Upper lobe of right lung (tissue), 1 donor: ENCODE measurements at places on chromosomes 7 and 10.

GRCh38 chr7:135334830-135335543 lies 101.3 kb downstream of the STRA8 start:
- DNase-seq = no peak

GRCh38 chr7:149060156-149060555 lies 30.4 kb downstream of the ZNF786 start:
- H3K27ac ChIP-seq = no peak overlapping the region
- no peak for DNase-seq

DNA sequence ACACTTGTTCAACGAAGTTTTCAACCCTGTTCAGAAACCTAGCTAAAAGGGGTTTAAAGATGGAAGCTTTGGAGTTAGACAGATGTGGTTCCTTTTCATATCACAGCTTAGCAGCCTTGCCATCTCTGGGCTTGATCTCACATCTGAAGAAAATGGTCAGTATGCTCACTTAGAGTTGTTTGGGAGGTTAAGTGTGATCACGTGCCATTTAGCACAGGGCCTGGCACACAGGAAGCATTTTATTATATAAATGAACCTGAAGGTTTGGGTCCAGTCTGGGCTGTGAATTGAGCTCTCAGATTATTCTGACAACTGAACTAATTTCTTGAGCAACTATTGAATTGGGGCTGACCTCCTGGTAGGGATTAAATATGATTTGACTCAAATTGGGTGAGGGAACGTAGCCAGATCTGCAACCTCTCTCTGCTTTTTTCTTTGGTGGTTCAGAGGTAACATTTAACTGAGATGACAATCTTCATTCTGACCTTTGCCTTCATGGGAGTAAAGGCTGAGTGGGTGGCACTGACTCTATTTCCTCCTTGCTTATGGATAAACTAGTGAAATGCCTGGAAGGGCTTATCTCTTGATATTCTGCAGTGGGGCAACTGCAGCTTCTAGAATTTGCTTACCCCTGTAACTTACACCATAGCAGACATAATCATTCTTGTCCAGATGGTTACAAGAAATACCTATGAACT lies 10.2 kb upstream of the HKDC1 start:
- H3K4me3 ChIP-seq = no peak overlapping the region
- H3K36me3 ChIP-seq = peaks cover 40% of the 10 kb centered on the region
- DNase-seq = no peak
- H3K27me3 ChIP-seq = no peaks in the 10 kb centered on the region
- H3K4me1 ChIP-seq = no peaks in the 10 kb centered on the region

DNA sequence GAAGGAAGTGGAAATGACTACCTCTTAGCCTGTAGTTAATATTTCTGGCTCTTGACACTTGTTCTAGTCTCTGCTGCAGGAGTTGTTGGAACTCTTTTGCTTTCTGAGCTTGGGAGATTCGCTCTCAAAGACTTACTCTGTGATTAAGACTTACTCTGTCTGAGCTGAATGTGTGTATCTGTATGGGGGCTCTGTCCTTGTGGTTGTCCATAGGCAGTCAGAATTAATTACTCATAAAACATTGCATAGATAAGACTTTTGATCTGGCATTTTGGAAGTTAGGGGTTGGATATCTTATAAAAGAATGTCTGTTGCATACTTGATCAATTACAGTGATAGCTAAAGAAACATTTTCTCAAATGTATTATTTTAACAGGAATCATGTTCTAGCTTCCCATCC lies 199.2 kb upstream of the KIAA1217 start:
- no peaks in the 10 kb centered on the region for H3K4me1 ChIP-seq
- no peaks in the 10 kb centered on the region for H3K36me3 ChIP-seq
- H3K27me3 ChIP-seq = no peaks in the 10 kb centered on the region
- no peak overlapping the region for H3K27ac ChIP-seq

DNA sequence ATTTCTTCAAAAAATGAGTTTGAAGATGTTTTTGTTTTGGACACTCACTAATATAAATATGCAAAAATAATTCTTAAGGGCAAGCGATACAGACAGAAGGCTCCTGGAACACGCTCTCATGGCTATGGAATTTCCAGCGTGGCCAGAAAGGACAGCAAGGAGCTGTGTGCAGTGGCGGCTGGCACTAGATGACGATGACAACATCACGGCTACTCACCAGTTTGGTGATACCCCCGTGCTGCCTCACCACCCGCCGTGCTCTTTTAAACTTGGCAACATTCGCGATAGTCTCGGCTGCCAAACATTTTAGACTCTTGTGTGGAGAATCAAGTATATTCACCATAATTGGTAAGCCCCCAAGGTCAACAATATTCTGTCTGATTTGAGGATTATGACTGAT lies 54.9 kb downstream of the ODAD2 start:
- H3K27ac ChIP-seq = no peak overlapping the region
- no peak overlapping the region for H3K4me3 ChIP-seq
- no peaks in the 10 kb centered on the region for H3K36me3 ChIP-seq
- no peaks in the 10 kb centered on the region for H3K4me1 ChIP-seq
- no peaks in the 10 kb centered on the region for H3K27me3 ChIP-seq

- H3K27me3 ChIP-seq = peaks cover 9% of the 10 kb centered on the region
- H3K27ac ChIP-seq = no peak overlapping the region
- no peaks in the 10 kb centered on the region for H3K4me1 ChIP-seq
These were observed 78.4 kb downstream of the CYP26A1 start for GRCh38 chr10:93152136-93152535.

DNA sequence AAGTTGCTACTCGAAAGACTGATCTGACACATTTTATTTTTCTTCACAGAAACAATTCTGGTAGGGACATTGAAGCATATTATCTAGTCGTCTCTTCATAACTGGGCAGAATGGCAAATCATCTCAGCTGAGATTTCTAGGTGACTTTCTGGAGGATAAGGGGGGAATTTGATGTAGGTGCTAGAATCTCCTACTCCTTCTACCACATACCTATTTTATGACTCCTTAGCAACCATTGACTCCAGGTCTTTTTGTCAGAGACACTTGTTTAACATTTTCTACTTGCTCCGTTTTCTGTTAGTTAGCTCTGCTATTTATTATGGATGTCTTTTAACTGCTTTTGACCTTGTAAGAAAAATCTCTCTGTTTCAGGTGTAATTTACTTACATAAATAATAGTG lies 380.9 kb upstream of the SEMA3C start:
- no peaks in the 10 kb centered on the region for H3K27me3 ChIP-seq
- H3K36me3 ChIP-seq = no peaks in the 10 kb centered on the region
- H3K4me3 ChIP-seq = no peak overlapping the region
- no peaks in the 10 kb centered on the region for H3K4me1 ChIP-seq

GRCh38 chr10:98391578-98391991 lies 23.4 kb downstream of the PYROXD2 start:
- H3K4me1 ChIP-seq = peaks cover 4% of the 10 kb centered on the region
- H3K4me3 ChIP-seq = no peak overlapping the region
- no peak for DNase-seq
- no peaks in the 10 kb centered on the region for H3K27me3 ChIP-seq
- no peak overlapping the region for H3K27ac ChIP-seq
- no peaks in the 10 kb centered on the region for H3K36me3 ChIP-seq

DNA sequence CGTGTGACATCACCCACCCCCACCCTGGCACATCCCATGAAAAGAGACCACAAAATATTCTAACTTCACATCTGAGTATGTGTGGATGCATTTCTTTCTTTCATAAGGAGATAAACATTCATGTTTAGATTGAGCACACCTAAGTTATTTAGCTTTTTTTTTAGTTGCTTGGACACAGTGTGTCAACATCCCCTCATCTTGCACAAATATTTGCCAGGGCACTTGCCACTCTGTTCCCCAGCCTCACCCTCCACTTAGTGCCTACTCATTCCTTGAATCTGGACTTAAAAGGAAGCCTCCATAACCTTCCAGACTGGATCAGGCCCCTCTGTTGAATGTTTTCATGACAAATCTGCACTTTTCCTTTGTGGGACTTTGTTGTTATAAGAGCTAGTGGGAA lies 338.9 kb upstream of the IGFBP3 start:
- no peak overlapping the region for H3K4me3 ChIP-seq
- no peaks in the 10 kb centered on the region for H3K4me1 ChIP-seq
- no peaks in the 10 kb centered on the region for H3K27me3 ChIP-seq
- no peak overlapping the region for H3K27ac ChIP-seq

DNA sequence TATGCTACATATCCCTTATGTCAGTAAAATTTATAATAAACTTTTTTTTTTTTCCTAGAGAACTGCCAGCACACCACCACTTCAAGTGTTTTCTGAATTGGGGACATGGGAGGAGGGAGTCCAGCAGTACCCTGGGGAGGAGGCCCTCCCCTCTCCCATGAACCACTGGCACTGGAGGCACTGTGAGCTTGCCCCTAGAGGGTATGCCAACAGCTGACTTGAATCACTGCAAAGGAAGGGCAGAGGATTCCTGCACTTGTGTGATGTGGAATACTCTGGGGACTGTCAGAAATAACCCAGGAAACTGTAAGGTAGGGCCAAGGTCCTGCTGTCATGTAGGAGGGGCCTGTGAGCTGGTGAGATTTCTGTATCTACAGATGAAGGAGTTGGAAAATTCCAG lies 8.5 kb upstream of the ARMS2 start:
- no peak for DNase-seq
- H3K36me3 ChIP-seq = no peaks in the 10 kb centered on the region
- H3K27me3 ChIP-seq = no peaks in the 10 kb centered on the region
- no peaks in the 10 kb centered on the region for H3K4me1 ChIP-seq

DNA sequence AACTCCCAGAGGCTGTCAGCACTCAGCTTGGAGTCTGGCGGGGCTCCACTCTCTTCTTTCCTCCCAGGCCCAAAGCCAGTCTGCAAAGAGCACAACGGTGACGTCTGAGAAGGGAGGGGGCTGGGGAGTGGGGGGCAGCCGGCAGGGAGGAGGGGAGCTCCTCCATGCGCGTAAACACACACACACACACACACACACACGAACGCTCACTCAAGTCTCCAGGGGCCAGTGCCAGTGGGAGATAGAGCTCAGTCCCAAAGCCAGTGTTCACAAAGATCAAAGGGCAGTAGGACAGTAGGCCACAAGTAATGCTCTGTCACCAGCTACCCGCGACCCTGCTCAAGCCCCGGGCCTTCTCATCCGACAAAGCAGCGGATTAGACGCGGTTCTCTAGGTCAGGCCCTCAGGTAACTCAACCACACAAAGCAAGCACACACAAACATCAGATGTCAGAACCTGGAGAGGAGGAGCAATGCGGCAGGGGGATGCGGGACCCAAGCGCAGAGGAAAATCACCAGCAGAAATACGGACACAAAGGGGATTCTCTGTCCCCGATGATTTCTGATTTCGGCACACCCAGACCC lies 19.9 kb downstream of the TCAF1 start:
- peak overlapping the region; percentile 52 for H3K4me3 ChIP-seq
- peaks cover 8% of the 10 kb centered on the region for H3K27me3 ChIP-seq

GRCh38 chr7:42452356-42452755 lies 215.3 kb upstream of the GLI3 start:
- H3K27ac ChIP-seq = no peak overlapping the region
- H3K27me3 ChIP-seq = no peaks in the 10 kb centered on the region
- no peaks in the 10 kb centered on the region for H3K4me1 ChIP-seq
- H3K36me3 ChIP-seq = no peaks in the 10 kb centered on the region
- DNase-seq = no peak

- peaks cover 25% of the 10 kb centered on the region for H3K4me1 ChIP-seq
- DNase-seq = peak; percentile 85
- H3K36me3 ChIP-seq = no peaks in the 10 kb centered on the region
These were observed 56.7 kb downstream of the JCAD start for GRCh38 chr10:30002426-30003266.

DNA sequence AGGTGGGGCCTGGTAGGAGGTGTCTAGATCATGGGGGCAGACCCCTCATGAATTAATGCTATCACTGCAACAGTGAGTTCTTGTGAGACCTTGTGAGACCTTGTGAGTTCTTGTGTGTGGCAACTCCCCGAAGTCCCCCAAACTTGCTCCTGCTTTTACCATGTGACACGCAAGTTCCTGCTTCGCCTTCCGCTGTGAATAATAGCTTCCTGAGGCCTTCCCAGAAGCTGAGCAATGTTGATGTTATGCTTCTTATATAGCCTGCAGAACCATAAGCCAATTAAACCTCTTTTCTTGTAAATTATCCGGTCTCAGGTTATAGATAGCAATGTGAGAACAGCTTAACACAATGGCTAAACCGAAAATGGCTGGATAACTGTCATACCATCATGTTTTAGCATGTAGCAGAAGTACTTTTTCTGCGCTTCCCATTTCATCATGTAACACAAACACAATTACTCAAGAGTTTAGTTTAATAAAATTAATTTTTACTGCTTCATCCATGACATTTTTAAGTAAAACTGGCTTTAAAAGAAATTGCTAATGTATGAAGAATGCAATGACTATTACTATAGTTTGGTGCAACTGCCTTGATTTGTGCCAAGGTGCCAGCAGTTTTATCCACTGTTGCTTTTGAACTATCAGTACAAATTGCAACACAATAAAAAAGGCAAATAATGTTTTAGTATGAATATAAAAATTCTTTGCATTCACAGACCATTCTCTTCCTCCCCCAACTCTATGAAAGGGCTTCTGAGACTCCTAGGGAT lies 87.7 kb upstream of the TMEM168 start:
- no peak overlapping the region for H3K27ac ChIP-seq
- no peaks in the 10 kb centered on the region for H3K27me3 ChIP-seq
- H3K4me1 ChIP-seq = peaks cover 2% of the 10 kb centered on the region
